ENCODE measurements at places on chromosomes 12 and 14.

DNA sequence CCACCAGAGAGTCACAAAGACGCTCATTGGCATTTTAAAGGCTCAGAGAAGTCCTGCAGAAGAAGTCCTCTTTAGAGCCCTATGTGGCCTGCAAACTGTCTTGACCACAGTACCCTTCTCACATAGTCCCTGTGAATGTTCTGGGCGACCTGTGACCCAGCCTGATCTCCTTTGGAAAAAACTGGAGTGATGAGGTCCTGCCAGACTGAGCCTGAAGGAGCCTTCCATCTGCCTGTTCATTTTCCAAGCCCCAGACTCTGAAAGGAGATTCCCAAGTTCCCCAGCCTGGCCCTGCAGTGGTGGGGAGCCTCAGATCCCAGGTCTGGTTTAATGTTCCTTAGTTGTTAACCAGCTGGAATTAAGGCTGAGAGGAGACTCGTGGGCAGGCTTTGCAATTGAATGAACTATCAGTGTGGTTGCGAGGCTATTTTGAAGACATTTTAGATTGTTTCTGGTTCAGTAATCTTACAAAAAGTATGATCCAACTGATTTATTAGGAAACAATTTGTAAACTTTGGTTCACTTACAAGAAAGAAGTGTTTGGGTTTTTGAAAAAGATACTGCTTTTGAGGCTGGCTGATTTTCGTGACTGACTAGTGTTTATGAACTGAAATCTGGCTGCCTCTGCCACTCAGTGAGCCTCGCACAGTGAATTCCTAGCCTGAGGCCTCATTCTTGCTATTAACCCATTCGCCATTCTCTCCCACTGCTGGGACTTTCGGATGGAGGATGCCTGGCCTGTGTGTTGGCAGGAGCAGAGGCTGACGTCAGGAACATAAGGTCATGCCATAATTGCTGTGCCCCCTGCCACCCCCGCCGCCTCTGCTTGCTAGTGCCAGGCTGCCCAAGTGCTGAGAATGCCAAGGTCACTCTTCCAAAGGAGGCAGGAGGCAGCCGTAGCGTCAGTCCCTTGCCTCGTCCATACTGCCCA is 249.0 kb downstream of the CACNA1C start:
- no peak overlapping the region for H3K4me3 ChIP-seq
- H3K27ac ChIP-seq = no peak overlapping the region
- peaks cover 12% of the 10 kb centered on the region for H3K4me1 ChIP-seq
- peaks cover 33% of the 10 kb centered on the region for H3K27me3 ChIP-seq
- no peak for DNase-seq

DNA sequence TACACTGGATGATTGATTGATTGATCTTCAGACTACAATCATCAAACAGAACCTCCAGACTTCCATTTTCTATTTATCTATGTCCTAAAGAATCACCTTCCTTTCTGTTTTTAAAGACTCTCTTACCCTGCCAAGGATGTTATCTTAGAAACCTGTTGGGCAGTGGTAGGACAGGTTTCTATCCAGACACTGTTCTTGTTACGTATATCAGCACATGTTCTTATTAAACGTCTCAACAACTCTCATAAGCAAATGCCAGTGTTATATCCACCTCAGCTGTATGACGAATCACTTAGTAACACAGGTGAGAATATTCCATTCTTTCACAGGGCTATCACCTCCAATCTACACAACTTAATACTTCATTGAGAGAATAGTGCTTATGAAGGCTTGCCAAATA is 40.2 kb upstream of the RPL10L start:
- no peaks in the 10 kb centered on the region for H3K36me3 ChIP-seq
- no peak for DNase-seq
- H3K27ac ChIP-seq = peak overlapping the region; percentile 28
- no peaks in the 10 kb centered on the region for H3K27me3 ChIP-seq
- no peak overlapping the region for H3K4me3 ChIP-seq
- no peaks in the 10 kb centered on the region for H3K4me1 ChIP-seq

GRCh38 chr12:72738811-72739210 is 466.6 kb downstream of the TRHDE start:
- no peak overlapping the region for H3K27ac ChIP-seq
- H3K4me3 ChIP-seq = no peak overlapping the region
- DNase-seq = no peak
- H3K36me3 ChIP-seq = no peaks in the 10 kb centered on the region
- no peaks in the 10 kb centered on the region for H3K4me1 ChIP-seq
- no peaks in the 10 kb centered on the region for H3K27me3 ChIP-seq

DNA sequence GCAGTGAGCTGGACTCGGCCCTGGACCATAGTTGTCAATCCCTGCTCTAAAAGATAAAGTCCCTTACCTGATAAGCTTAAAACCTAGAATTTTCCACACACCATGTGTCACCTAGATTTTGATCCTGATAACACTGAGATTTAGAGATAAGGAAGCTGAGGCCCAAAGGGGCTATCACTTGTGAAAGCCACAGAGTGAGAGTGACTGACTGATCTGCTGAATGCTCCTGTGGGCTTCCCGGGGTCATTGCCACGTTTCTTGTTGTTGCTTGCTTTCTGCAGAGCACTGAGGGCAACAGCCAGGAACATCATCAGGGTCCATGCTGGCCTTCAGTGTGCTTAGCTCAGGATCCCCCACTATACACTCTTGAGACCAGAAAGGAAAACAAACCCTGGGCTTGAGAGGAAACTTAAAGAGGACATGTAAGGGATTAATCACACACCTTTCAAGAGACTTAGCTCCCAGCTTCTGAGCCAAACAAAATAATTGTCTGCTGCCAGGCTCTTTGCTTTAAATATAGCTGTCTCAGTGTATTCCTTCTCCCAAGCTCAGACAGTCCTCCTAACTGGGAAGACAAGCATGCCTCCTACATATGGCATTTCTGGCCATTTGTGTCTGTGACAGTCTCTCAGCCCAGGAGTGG is 82.6 kb upstream of the ARHGAP5 start:
- no peak overlapping the region for H3K27ac ChIP-seq
- DNase-seq = no peak
- H3K4me1 ChIP-seq = peaks cover 59% of the 10 kb centered on the region

- H3K36me3 ChIP-seq = no peaks in the 10 kb centered on the region
- no peak overlapping the region for H3K4me3 ChIP-seq
- H3K27me3 ChIP-seq = no peaks in the 10 kb centered on the region
- H3K27ac ChIP-seq = no peak overlapping the region
These were observed 72.8 kb downstream of the TAOK3 start for GRCh38 chr12:118299791-118300460.

DNA sequence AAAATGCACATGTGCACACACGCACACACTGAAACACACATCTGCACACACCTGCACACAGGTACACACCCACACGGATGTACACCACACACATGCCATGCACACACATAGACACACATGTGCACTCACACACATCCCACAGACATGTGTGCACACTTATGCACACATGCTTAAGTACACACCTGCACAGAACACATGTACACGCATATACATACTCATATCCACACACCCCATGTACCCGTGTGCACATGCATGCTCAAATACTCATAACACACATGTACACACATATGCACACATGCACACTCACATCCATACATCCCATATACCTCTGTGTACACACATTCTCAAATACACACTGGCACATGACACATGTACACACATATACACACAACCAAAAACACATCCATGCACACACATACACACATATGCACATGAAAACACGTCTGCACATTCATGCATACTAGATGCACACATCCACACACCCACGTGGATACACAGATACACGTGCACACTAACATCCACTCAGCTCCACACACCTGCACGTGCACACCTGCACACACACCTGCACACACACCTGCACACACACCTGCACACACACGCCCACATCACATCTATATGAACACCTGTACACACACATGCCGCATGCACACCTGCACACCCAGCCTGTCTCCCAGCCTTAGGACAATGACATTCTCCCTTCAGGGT is 336.7 kb downstream of the ADGRD1 start:
- H3K4me3 ChIP-seq = no peak overlapping the region
- H3K27ac ChIP-seq = no peak overlapping the region
- DNase-seq = peak; percentile 32
- H3K36me3 ChIP-seq = peaks cover 3% of the 10 kb centered on the region
- peaks cover 7% of the 10 kb centered on the region for H3K27me3 ChIP-seq

GRCh38 chr12:106125351-106126095 is 13.2 kb downstream of the NUAK1 start:
- H3K27ac ChIP-seq = no peak overlapping the region
- no peaks in the 10 kb centered on the region for H3K36me3 ChIP-seq
- peaks cover 15% of the 10 kb centered on the region for H3K27me3 ChIP-seq
- H3K4me3 ChIP-seq = no peak overlapping the region
- H3K4me1 ChIP-seq = peaks cover 41% of the 10 kb centered on the region
- no peak for DNase-seq

GRCh38 chr12:62933220-62933601 is 1.7 kb downstream of the PPM1H start:
- peaks cover 5% of the 10 kb centered on the region for H3K36me3 ChIP-seq
- no peak for DNase-seq
- H3K27me3 ChIP-seq = peaks cover 5% of the 10 kb centered on the region
- peak overlapping the region; percentile 99 for H3K4me3 ChIP-seq
- peaks cover 42% of the 10 kb centered on the region for H3K4me1 ChIP-seq

- H3K4me3 ChIP-seq = no peak overlapping the region
- H3K27ac ChIP-seq = no peak overlapping the region
- H3K36me3 ChIP-seq = peaks cover 15% of the 10 kb centered on the region
- H3K27me3 ChIP-seq = no peaks in the 10 kb centered on the region
- peaks cover 14% of the 10 kb centered on the region for H3K4me1 ChIP-seq
These were observed 7.8 kb downstream of the PRPF39 start for GRCh38 chr14:45091710-45092109.

- DNase-seq = no peak
- H3K4me1 ChIP-seq = peaks cover 17% of the 10 kb centered on the region
- no peak overlapping the region for H3K4me3 ChIP-seq
- H3K27me3 ChIP-seq = no peaks in the 10 kb centered on the region
These were observed 220.3 kb downstream of the NELL2 start for GRCh38 chr12:44655846-44656245.

- H3K36me3 ChIP-seq = peaks cover 3% of the 10 kb centered on the region
- no peaks in the 10 kb centered on the region for H3K27me3 ChIP-seq
- H3K4me3 ChIP-seq = peak overlapping the region; percentile 58
- peak overlapping the region; percentile 88 for H3K27ac ChIP-seq
- H3K4me1 ChIP-seq = peaks cover 49% of the 10 kb centered on the region
These were observed 62.7 kb downstream of the CHST11 start for GRCh38 chr12:104519190-104520019.

GRCh38 chr12:81633127-81633526 is 126.0 kb downstream of the PPFIA2 start:
- no peaks in the 10 kb centered on the region for H3K36me3 ChIP-seq
- H3K27me3 ChIP-seq = no peaks in the 10 kb centered on the region
- DNase-seq = no peak
- H3K4me3 ChIP-seq = no peak overlapping the region
- no peak overlapping the region for H3K27ac ChIP-seq

DNA sequence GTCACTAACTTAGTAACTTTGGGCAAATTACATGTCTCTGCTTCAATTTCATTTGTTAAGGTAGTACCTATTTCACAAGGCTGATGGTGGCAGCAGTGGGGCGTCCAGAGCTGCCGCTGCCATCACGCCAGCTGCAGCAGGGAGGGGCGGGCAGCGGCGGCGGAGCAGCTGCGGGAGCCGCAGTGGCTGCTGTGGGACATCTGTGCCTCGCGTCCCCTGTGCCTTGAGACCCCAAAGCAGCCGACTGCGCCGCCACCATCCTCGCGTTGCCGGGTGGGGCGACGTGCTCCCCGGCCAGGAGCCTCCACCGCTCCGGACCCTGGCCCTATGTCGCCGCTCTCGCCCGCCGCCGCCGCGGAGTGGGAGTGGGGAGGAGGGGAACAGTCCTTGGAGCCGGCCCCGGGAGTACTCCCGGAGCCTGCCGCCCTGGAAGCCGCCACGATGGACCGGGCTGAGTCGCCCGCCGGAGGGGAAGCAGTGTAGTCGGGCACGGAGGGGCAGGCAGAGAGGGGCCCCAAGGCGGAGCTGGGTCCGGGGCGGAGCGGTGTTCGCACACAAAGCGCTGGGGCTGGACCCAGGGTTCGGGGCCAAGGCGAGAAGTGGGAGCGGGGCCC is 51.4 kb downstream of the A2M start:
- H3K4me3 ChIP-seq = peak overlapping the region; percentile 89
- peaks cover 10% of the 10 kb centered on the region for H3K4me1 ChIP-seq
- H3K27ac ChIP-seq = peak overlapping the region; percentile 96
- H3K27me3 ChIP-seq = no peaks in the 10 kb centered on the region
- H3K36me3 ChIP-seq = peaks cover 8% of the 10 kb centered on the region
- DNase-seq = no peak

GRCh38 chr12:10364815-10365622 is 24.8 kb downstream of the KLRK1 start:
- peaks cover 21% of the 10 kb centered on the region for H3K36me3 ChIP-seq
- peaks cover 10% of the 10 kb centered on the region for H3K4me1 ChIP-seq
- no peak overlapping the region for H3K4me3 ChIP-seq

GRCh38 chr14:100012478-100013327 is 52.5 kb upstream of the EVL start:
- H3K36me3 ChIP-seq = peaks cover 14% of the 10 kb centered on the region
- H3K27ac ChIP-seq = no peak overlapping the region
- H3K27me3 ChIP-seq = no peaks in the 10 kb centered on the region
- no peak for DNase-seq
- no peak overlapping the region for H3K4me3 ChIP-seq

DNA sequence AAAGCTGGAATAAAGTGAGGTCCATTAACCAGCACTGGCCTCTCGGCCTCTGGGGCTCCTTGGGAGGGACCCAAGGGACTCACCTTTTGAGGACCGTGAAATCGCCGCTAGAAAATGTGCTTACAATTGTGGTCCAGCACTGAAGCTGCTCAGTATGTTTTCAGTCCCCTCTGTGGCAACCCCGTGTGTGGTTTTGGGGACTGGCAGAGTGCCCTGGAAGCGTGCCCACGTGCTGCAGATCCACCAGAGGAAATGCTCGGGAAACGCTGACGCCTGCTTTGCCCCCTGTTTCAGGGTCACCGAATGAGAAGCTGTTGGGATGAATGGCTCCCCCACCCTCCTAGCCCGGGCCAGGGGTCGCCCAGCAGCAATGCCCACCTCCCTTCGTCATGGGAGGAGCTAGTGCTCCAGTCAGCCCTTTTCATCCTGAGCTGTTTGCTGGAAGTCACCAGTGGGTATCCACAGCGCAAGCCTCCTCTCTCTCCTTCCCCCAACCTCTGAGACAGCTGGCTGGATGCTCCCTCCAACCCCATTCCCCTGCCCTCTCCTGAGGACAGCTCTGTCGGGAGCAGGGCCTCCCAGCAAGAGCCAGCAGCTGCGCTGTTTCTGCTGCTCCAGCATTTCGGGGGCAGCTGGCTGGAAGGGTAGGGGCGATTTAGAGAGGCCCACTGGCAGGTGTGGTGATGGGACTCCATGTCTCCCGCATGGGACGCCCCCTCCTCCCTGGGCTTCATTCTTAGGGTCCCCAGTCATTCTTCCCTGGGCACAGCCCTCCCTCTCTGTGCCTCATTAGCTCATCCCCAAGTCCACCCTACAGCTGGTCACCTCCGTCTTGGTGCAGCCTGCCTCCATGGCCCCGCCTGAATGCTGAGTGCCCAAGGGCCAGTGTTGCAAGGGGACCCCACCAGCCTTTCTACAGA is 33.2 kb upstream of the PPP1R13B start:
- no peaks in the 10 kb centered on the region for H3K36me3 ChIP-seq
- H3K27me3 ChIP-seq = no peaks in the 10 kb centered on the region
- peak overlapping the region; percentile 47 for H3K4me3 ChIP-seq

All from type B pancreatic cell (in vitro differentiated cells).